ENCODE measurements at places on chromosomes 7 and 10.

DNA sequence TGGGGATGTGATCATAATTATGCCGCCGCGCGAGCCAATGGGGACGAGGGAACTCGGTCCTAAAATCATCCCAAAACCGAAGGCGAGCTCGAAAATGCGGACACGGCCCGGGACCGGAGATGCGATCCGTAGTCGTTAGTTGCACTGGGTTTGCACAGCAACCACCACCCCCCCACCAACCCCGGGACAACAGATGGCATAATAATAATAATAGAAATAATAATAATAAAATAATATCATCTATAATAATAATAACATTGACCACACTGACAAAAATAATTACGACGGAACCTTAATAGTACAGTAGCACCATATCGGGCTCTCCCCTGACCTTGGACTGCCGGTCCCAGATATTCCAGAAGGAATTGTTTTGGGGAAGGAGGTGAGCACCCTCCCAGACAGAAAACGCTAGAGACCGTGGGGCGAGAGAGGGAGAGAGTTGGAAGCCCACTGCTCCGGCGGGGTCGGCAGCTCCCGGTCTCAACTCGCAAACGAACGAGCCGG, 1.1 kb upstream of the EMX2 start:
- DNase-seq: no peak

GRCh38 chr7:43760861-43761260, 2.4 kb downstream of the BLVRA start:
- DNase-seq: no peak

- DNase-seq: no peak
Measured at GRCh38 chr10:21464134-21464533, 61.3 kb downstream of the SKIDA1 start.

DNA sequence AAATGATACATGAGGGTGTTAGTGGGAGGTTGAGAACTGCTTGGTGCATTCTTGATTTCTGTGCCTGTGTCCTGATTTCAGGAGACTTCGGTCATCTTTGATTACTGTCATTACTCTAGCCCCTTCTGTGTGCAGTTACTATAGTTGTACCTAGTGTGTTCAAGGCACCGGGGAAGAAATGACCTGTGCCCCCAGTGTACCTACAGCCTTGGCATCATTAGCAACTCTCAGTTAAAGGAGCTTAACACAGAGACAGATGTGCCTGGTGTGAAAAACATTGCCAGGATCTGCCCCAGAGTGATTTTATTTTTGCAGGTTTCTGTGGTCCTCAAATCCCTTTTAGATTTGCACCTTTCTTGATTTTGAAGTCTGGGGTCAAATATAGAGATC, 62.2 kb downstream of the ARID5B start:
- DNase-seq: no peak

DNA sequence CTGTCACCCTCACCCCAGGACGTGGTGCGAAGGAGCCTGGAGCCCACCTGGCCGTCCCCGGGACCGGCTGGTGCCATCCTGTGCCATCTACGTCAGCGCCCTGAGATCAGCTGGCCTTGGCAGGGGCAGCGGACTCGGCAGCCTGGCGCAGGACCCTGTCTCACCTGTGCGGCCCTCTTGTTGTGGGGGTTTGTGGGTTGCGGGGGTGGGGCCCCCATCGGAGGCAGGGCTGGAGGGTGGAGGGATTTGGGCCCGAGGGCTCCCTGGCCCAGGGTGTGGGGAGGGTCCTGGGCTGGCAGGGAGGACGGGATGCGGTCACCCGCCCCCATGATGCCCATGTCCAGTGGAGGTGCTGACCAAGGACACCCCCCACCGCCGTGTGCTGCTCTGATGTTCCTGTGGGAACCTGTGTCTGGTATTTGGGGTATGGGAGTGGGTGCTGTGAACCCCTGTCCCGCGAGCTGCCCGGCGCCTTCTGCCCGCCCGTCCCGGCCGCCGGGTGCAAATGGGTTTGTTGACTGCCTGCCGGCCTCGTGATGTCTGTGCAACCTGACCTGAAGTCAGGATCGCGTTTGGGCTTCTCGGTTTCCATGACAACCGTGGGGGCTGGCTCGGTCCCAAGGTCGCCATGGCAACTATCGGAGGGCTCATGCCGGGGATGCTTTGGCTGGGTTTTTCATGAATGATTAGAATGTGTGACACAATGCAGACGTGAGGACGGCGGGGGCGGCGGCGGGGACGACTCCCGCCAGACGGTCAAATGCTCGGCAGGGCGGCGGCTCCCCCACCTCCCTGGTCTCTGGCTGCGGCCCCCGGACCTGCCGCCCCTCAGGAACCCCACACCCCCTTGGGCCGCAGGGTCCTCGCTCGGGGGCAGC, 7.3 kb downstream of the MAFK start:
- no peak for DNase-seq

- DNase-seq: no peak
Measured at GRCh38 chr7:44956157-44956766, 22.6 kb downstream of the MYO1G start.

GRCh38 chr7:131873581-131873980, 317.2 kb upstream of the PODXL start:
- no peak for DNase-seq

DNA sequence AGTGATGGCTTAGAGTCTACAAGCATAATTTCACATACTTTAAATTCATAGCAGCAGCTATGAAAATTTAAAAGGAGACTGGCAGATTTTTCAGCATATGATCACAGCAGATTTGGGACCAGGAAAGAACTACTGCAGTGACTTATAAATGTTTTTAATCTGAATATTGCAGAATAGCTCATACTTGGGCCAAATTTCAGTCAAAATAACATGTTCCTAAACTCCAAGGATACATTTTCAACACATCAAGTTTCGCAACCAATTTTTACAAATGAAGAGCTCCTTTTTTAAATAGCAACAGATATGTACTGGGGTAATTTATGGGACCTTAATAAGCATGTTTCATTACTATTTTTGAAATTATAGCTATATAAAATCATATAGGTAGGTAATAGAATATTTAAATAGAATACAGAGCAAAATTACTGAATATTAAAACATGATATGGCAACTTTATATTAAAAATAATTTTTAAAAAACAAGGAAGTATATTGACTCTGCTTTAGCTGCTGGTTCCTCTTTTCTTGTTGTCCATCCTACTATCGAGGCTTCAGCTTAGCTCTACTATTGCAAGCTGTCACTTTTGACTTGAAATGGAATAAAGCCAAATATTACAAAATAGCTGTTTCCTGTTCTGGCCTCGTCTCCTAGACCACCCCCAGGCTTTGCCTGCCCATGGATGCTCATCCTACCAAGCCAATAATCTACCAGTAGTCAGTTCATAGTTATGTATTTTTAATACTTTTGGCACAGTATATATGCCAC, 123.1 kb downstream of the NRBF2 start:
- no peak for DNase-seq

DNA sequence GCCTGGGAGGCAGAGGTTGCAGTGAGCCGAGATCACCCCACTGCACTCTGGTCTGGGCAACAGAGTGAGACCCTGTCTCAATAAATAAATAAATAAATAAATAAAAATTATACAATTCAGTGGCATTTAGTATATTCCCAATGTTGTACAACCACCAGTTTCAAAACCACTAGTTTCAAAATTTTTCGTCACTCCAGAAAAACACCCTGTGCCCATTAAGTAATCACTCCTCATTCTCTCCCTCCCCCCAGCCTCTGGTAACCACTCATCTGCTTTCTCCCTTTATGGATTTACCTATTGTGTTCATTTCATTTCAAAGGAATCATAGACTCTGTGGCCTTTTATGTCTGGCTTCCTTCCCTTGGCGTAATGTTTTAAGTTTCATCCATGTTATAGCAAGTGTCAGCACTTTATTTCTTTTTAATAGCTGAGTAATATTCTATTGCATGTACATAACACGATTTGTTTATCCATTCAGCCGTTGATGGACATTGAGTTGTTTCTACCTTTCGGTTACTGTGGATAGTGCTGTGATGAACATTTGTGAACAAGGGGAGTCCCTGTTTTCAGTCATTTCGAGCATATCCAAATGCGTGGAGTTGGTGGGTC, 29.4 kb upstream of the GOLGA7B start:
- DNase-seq: no peak

DNA sequence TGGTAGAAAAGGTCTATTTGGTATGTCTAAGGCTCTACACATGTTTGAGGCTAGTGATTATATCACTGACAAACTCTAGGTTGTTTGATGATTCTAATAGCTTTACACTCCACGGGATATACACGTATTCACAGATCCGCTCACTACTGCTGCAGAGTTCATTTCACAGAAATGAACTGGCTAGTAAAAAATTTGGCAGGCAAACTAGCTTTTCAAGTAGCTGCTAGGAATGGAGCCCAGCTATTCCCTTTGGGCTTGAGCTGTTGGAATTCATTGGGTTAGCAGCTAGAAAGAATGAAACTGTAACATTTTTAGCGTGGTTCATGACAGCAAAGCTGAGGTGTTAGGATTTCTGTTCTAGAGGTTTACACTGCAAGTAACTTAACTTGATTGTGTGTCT, 37.6 kb downstream of the R3HCC1L start:
- DNase-seq: no peak

GRCh38 chr7:42167206-42167605, 69.8 kb downstream of the GLI3 start:
- no peak for DNase-seq

Data from DMS79 (cell line).